HepG2 (cell line): ENCODE measurements at places on chromosomes 2 and 18. TPM values are rescaled to one million over a fixed set of nuclear protein-coding genes. Genes with fewer than 3 reads are reported as not detected.
A peak's percentile ranks its signal among the peaks of the same experiment; 100 is the strongest.

XIRP2 gene
- total RNA-seq: 0.04 and 0.13 TPM in 2 replicates

DNA sequence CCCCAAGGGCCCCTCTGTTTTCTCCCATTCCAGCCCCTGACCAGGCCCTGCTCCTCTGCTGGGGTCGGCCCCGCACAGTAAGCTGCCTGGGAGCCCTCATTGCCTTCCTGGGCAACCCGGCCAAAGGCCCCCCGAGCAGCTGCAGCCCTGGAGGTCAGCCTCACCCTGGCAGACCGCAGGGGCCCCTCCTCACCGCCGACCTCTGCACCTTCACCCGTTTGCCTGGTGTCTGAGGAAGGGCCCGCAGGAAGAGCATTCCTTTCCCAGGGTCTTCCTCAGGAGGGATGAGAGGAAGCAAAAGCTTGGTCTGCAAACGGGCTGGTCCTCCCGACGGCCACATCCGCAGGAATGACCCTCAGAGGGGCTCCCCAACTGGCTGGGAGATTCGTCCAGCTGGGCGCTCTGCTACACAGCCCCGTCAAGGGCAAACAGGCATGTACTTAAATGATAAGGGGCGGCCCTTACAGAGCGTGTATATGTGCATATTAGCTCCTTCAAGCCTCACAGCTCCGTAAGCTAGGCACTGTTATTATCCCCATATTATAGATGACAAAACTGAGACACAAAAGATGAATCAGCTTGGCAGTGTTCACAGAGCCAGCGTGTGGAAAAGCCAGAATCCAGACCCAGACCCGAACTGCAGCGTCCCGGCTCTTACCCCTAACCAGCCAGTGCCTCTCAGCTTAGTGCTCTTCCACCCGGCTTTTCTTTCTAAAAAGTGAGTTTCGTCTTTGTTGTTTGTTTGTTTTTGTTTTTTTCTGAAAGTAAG is 52.8 kb downstream of the SLC4A1AP start:
- peak overlapping the region; percentile 74; the same call in 1 of the 2 replicates for H3K4me3 ChIP-seq
- H3K27me3 ChIP-seq: peaks cover 5% of the 10 kb centered on the region; the same call in 1 of the 2 replicates
- no peak for DNase-seq
- peaks cover 45% of the 10 kb centered on the region for H3K4me1 ChIP-seq

GRCh38 chr2:104790901-104791495 is 62.9 kb upstream of the POU3F3 start:
- H3K4me3 ChIP-seq: no peak overlapping the region
- H3K27ac ChIP-seq: no peak overlapping the region
- H3K27me3 ChIP-seq: no peaks in the 10 kb centered on the region; the same call in 1 of the 2 replicates
- no peaks in the 10 kb centered on the region for H3K36me3 ChIP-seq
- H3K4me1 ChIP-seq: no peaks in the 10 kb centered on the region

GRCh38 chr18:25243754-25244153 is 108.2 kb downstream of the ZNF521 start:
- no peaks in the 10 kb centered on the region for H3K36me3 ChIP-seq
- DNase-seq: no peak
- no peak overlapping the region for H3K27ac ChIP-seq

- H3K36me3 ChIP-seq: no peaks in the 10 kb centered on the region; the same call in 2 of the 3 replicates
- H3K4me1 ChIP-seq: no peaks in the 10 kb centered on the region
- no peaks in the 10 kb centered on the region for H3K27me3 ChIP-seq
- no peak for DNase-seq
Measured at GRCh38 chr2:175737722-175738361, 264.2 kb downstream of the LNPK start.

GRCh38 chr2:55245411-55245810 is 12.9 kb downstream of the RPS27A start:
- no peaks in the 10 kb centered on the region for H3K27me3 ChIP-seq
- H3K4me3 ChIP-seq: no peak overlapping the region
- H3K27ac ChIP-seq: no peak overlapping the region
- H3K4me1 ChIP-seq: peaks cover 12% of the 10 kb centered on the region
